CD14-positive monocyte (primary cell): ENCODE measurements at places on chromosomes 5 and 9.

DNA sequence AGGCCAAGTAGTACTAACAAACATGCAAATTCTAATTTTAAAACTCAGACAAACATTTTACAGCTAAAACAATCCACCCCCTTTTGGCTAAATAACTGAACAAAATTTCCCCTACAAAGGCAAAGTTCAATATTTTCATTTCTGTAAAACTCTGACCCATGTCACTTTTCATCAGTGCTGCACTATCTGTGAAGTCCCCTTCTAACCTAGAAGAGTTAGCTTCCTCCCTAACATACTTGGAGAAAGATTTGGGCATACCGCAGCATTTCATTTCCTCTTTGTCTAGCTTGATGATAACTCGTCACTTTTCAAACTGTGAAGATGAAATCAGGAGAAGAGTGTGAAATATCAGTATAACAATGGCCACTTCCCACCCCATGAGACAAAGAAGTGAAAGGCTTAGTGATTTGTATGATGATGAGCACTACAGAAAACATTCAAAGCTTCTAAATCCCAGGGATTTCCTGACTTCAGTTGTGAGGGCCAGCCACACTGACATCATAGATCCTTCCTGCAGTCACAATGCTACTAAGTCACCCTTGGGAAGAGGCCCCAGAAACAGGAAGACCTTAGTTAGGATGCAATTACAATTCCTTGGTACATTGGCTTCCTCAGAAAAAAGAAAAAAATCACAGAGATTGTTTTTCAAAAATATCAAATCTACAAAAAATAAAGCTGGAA lies at the start of gene FAM81B:
TSS of gene FAM81B (plus strand) at position 555 of the 681 bp plus-strand sequence. CDS start at position 579, 24 bp downstream.
- no peak for DNase-seq

GRCh38 chr9:101514071-101514470 lies 19.6 kb upstream of the RNF20 start:
- no peak for DNase-seq

DNA sequence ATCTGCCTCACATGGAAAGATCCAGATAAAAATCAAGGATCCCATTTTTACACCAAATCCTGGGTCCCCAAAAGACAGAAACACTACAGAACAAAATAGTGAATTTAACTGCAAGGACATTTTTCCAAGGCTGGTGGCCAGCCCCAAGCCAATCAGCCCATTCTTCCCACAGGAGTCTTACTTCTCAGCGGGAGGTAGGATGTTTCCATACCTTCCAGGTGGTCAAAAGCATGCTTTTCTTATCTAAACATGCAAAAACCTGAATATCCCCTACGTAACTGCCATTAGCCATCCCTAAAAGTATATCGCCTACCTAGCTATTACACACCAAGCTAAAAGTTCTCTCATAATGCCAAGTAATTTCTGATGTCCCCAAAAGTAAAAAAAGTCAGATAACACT lies 20.6 kb downstream of the TMEM161B start:
- DNase-seq: no peak

DNA sequence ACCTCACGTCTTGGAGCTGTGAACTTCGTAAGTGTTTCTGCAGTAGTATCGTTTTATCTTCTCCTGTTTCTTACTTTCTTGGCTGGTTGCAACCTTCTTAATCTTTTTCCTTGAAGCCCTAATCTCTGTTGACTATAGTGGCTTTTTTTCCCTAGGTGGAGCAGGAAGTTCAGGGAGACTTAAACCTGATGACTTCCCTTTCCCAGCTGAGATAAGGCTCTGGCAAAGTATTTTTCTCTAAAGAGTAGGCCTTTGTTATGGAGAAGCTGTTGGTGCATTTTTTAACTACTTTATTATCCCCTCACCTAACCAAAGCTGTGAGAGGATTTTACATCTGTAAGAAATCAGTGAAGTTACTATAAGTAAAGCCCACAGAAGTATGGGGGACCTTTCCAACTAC lies 723.1 kb upstream of the RIOK2 start:
- no peak for DNase-seq

GRCh38 chr5:68214482-68215207 lies 911 bp upstream of the PIK3R1 start:
- DNase-seq: no peak

DNA sequence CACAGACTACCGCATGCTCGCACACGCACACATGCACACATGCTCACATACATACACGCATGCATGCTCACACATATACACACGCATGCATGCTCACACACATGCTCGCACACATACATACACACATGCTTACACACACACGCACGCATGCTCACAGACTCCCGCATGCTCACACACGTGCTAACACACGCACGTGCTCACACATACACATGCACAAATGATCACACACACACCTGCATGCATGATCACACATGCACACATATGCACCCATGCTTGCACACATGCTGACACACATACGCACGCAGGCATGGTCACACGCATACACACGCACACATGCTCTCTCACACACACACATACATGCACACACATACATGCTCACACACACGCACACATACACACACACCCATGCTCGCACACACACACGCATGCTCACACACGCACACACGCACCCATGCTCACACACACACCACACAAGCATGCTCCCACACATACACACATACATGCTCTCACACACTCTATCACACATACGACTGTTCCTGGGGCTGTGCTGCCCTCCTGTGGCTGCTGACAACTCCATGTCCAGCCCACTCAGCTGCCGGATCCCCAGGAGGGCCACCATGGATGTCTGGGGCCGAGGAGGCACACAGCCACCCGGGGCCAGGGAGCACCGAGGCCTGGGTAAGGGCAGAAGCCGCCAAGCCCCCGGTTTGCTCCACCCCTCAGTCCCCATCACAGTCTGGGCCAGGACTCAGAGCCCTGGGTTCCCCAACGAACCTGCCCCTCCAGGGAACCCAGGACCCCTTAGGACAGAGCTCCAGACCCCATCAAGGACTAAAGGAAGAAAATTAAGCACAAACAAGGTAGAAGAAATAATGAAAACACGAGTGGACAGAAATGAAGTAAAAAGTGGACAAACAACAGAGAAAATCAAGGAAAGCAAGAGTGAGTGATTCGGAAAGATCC lies 31.4 kb upstream of the EGFL7 start:
- DNase-seq: peak; percentile 85

GRCh38 chr9:131635892-131636291 lies 90.6 kb downstream of the PRRT1B start:
- DNase-seq: peak; percentile 49

DNA sequence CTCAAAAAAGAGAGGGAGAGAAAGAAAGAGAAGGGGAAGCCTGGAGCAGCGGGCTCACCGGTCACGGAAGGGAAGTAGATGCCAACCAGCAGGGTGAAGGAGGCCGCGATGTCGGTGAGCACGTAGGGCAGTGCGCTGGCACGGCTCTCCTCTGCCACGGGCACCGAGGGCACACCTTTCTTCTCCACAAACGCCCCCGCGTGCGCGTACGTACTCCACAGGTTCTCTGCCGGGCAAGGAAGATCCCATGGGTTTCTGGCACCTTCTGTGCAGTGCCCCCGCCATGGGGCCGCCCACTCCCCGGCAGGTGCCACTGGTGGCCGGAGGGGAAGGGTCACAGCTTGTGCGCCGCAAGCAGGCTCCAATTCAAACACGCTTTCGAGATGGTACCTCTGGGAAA lies 30.3 kb downstream of the SLC12A7 start:
- DNase-seq: no peak

DNA sequence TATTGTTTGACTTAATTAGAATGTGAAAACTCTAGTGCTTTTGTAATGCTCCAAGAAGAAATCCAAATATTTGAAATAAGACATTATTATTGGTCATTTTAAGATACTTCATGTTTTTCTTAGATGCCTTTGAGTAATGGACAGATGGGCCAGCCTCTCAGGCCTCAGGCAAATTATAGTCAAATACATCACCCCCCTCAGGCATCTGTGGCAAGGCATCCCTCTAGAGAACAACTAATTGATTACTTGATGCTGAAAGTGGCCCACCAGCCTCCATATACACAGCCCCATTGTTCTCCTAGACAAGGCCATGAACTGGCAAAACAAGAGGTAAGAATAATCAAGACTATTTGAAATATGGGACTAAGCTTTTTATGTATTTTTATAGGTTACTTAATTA lies 69.2 kb upstream of the SREK1 start:
- no peak for DNase-seq

- no peak for DNase-seq
Observed at GRCh38 chr5:109959652-109960051, 269.9 kb downstream of the MAN2A1 start.

- no peak for DNase-seq
Observed at GRCh38 chr5:36059571-36060419, 6.9 kb downstream of the UGT3A2 start.

DNA sequence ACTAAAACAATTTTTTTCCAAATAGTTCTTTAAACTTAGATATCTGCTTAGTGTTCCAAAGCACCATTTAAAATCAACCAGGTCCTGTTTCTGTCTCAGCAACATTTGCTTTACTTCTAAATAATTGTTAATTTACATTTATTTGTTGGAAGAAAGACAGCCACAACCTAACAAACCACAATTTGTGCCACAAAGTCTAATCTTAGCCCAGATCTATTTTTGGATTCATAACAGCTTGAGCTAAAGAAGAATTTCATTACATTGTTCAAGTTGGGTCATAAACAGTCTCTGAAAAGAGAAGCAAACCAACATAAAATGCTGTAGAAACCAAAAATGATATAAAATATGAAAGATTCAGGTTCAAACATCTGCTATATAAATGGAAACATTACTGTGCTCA lies 24.4 kb downstream of the MLLT3 start:
- no peak for DNase-seq

DNA sequence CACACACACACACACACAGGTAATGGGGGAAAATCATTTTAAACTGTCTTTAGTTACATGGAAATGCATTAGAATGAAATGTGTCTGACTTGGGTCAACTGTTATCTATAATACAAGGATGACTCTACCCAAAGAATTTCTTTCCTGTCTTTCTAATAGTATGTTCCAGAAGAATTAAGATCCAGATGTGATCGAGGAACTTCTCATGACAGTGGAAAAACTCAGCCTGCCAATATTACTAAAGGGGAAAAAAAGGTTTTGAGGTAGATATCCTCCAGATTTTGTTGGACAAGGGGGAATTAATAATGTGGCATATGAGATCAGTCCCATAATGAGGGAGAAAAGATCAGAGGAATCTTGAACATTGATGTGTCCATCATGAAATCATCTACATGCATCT lies 190.6 kb upstream of the MAP3K1 start:
- no peak for DNase-seq

- no peak for DNase-seq
Observed at GRCh38 chr5:43581398-43581797, 21.6 kb upstream of the NNT start.

DNA sequence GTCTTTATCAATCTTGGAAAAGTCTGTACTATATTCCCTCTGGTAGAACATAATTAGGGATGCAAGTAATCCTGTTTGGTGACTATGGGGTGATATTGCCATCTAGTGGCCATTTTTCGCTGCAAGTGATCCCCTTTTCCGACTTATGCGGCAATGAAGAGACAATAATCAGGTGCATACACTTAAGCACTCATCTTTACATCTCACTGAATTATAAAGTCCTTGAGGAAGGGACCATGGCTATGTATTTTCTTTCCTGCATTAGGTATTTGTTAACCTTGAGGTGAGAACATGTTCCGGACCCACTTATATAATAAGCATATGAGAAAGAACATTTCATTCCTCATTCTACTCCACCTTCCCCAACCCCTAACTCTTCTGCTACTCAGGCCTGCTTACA lies 19.6 kb upstream of the LIX1 start:
- peak; percentile 60 for DNase-seq

DNA sequence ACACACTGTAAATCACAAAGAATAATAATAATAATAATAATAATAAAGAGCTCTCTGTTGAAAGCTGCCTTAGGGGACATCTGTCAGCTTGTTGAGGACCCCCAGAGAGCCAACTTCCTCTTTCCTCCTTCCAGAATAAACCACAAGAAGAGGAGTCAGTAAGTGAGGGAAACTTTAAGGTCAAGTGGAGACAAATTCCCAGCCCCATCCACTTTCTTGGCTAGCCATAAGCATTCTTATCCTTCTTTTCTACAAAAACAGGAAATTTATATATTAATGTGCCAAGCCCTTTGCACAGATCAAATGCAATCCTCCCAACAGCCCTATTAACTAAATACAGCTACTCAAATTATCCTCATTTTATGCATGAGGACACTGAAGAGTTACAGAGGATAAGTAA lies 9.4 kb upstream of the C5orf58 start:
- DNase-seq: no peak

DNA sequence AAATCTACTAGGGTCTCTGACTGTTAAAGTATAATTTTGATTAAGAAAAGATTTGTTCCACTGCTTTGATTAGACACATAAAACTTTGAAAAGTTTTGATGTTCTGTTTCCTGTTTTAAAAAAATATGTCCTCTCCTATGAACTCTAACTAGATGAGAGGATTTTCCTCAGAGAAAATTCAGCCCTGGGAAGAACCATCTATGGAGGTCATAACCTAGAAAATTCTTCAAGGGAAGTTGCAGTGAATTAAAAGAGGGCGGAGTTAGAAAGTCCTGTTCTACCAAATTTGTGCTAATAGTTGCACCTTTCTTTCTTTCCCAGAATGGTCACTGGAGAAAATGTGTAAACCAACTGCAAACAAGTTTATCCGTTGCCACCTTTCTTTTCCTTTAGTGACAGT lies 27.7 kb downstream of the PIK3R1 start:
- no peak for DNase-seq

- no peak for DNase-seq
Observed at GRCh38 chr5:167283691-167284090, 1007.8 kb upstream of the WWC1 start.

DNA sequence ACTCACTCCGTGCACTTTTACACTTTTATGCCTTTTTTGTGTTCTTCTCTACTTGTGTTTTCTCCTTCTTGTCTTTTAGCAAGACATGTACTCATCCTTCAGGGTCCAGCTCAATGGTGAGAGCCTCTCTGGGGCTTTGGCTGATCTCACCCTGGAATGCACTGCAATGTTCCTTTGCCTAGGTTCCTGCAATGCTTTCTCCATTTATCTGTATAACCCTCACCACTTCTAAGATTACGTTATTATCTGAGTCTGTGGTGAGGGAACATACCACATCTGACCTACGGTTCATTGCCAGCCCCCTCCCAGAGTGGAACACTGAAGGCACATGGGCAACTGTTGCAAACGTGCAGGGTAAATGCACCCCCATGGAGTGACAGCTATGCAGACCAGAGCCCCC lies 47.3 kb downstream of the KCNIP1 start:
- no peak for DNase-seq

GRCh38 chr5:32193591-32193990 lies 19.5 kb upstream of the GOLPH3 start:
- peak; percentile 72 for DNase-seq

DNA sequence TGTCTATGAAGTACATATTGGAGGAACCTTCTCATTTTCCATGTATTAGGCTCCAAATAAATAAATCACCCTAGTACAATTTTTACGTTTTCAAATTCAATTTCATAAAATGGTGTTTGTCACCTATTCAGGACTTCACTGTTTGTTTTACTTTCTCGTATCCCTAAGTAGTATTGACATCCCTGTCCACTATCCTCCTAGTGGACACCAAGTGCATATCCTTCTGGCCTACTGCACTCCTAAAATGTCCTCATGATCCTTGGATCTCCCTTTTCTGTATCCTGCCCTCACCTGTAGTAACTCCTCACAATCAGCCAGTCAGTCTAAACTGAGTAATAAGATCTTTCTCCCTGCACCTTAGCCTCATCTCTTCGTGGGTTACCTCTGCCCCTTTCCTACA lies 539.9 kb downstream of the DMRTA1 start:
- no peak for DNase-seq

- DNase-seq: no peak
Observed at GRCh38 chr5:110413856-110414255, 312.6 kb downstream of the TMEM232 start.
